Stimulated activated CD8-positive, alpha-beta memory T cell treated with anti-CD3 and anti-CD28 coated beads, Interleukin-4, amount 100 ng/mL, for 1 hour (primary cell): ENCODE measurements at places on chromosomes 2 and 18.

DNA sequence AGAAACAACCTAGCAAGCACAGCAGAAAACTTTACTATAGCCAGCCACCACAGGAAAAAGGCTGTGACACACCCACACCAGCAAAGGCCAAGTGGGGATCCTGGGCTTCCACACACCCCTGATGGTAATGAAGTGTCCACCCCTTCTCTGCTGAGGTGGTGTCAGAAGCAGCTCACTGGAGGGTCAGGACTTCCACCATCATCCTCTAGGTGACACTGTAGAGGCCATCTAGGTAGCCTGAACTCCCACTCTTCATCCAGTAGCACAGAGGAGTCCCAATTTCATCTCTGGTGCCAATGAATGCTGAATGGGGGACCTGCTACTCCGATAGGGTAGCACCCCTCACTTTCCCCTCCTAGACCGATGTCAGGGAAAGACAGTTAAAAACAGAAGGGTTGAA, 1544.4 kb downstream of the LRP1B start:
- no peak for DNase-seq

- no peak for DNase-seq
Observed at GRCh38 chr2:140416577-140416976, 1636.4 kb upstream of the NXPH2 start.

GRCh38 chr2:240208096-240208495, 67.6 kb upstream of the OTOS start:
- DNase-seq: no peak

GRCh38 chr2:58047373-58047935, 848 bp downstream of the VRK2 start:
- no peak for DNase-seq

- no peak for DNase-seq
Observed at GRCh38 chr18:22109535-22109934, 59.9 kb upstream of the GATA6 start.

DNA sequence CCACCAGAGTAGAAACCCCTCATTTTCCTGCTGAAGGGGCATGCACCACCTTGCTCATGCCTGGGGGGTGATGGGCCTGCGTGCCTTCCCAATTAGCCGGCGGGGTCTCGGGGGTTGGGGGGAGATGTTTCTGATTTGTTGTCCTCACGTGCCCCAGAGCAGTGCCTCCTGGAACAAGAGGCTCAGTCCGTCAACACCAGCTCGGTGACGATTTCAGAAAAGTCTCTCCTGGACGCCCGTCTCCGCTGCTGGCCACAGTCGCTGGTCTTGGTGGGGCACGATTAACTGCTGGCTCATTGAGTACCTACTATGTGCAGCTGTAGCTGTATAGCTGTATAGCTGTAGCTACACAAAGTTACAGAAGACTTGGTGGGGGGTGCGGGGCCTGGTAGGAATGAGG, 4.4 kb downstream of the ACKR3 start:
- no peak for DNase-seq

- DNase-seq: no peak
Observed at GRCh38 chr2:33146102-33146501, 199.3 kb downstream of the LTBP1 start.

DNA sequence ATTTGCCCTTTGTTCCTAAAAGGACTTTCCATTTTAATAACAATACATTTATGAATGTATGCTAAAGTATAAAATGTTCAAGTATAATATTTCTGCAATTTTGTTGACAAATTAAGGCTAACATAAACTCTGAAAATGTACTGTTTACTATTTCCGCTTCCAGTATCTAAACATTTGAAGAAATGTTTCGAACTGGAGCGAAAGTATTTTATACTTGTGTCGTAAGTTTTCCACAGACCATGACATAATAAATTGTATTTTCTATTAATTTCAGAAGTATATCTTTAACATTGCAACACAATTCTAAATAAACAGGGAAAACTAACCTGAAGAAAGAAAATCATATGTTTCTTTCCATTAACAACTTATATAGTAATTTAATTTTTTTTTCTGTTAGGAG, 146.3 kb downstream of the CALCRL start:
- DNase-seq: no peak

DNA sequence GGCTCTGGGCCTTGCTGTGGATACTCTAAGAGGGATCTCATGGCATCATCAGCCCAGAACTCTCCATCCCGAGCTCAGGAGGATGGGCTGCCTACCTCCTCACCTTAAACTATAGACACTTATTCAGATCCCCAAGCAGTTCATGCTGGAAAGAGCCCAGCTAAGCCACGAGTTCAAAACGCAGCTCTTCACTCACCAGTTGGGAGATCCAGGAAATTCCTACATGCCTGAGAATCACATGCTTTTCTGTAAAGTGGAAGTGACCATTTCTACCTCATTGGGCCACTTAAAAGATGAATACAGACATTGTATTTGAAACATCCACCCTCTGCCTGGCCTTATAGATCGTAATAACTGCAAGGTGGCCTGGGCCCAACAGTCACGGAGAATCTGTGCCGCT, 6.6 kb downstream of the ATOH8 start:
- no peak for DNase-seq

DNA sequence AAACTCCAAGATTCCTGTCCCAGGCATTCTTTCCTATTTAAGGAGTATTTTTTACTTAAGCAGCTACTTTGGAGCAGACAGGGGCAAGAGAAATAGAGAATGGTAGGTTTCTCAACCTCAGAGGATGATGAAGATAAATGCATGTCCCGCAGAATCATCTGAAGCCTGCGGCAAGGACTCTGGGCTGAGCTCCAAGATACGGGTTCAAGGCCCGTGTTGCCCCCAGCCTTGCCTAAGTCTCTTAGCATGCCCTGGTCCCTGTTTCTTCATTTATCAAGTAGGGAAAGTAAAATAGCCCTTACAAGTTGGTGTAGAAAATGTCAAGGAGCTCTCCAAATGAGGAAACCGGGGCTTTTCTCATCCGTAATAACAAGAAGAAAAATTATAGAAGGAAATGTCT, 214.0 kb downstream of the KLHL29 start:
- no peak for DNase-seq

DNA sequence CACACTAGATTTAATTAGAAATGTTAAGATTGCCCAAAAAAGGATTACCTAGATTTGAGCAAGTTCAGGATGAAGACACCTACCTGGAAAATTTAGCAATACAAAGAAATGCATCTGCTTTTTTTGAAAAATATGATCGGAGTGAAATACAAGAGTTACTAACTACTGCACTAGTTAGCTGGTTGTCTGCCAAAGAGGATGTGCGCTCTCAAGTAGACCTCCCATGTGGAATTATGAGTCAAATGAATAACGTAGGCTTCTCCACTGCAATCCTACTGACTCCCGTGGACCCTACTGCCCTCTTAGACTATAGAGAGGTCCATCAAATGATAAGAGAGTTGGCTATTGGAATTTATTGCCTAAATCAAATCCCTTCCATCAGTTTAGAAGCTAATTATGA, 2.0 kb downstream of the ANKAR start:
- DNase-seq: no peak

DNA sequence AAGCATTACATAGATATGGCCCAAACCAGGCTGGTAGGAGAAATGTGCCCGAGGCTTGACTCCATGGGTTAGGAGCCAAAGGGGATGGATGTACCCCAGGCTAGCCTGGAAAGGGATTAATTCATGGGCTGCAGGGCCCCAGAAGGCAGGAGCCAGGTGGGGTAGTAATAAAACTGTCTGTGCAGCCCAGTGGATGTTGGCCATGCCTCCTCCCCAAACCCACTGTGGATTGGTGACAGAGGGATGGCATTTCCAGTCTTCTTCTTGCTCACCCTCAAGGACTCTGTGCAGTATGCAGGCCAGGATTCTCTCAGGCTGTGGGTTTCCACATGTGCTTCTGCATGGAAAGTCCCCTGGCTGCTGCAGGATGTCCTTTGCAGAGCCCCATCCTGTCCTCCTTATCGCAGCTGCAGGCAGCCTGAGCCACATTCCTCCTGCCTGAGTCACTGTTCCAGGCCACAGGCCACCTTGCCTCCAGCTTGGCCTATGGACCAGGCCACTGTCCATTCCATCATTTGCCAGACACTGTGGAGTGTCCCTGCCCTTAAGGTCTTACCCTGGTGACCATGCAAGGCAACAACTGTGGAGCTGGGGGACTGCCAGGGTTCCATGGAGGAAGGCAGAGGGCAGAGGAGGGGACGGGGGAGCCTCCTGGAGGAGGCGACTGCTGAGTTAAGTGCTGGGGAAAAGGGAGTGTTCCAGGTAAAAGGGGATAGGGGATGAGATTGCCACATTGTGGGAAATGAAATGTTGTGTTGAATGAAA, 38.9 kb downstream of the INO80C start:
- DNase-seq: no peak

GRCh38 chr18:75455249-75456198, 28.0 kb upstream of the SMIM21 start:
- no peak for DNase-seq

DNA sequence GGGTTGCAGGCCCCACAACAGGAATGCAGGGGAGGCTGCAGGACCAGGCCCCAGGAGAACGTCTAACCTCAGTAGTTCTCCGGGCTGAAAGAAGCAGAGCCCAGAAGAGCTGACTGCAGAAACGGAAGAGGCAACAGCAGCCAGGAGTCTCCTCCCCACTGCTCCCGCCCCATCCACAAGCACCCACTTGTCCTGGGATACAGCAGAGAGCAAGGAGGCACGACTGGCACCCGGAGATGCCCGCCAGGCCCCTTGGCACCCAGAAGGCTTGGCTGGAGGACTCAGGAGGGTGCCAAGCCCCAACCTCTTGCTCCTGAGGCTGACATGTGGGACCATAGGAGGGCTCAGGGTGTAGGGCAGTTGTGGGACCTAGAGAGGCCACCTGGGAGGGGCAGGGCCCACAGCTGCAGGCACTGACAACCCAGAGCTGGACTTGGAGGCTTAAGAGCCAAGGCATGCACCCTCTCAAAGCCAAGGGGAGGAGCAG, 29.0 kb upstream of the TNS1 start:
- no peak for DNase-seq

- DNase-seq: no peak
Observed at GRCh38 chr2:25369439-25369838, 27.7 kb upstream of the DNMT3A start.

GRCh38 chr2:195600778-195601177, 56.2 kb upstream of the SLC39A10 start:
- no peak for DNase-seq

DNA sequence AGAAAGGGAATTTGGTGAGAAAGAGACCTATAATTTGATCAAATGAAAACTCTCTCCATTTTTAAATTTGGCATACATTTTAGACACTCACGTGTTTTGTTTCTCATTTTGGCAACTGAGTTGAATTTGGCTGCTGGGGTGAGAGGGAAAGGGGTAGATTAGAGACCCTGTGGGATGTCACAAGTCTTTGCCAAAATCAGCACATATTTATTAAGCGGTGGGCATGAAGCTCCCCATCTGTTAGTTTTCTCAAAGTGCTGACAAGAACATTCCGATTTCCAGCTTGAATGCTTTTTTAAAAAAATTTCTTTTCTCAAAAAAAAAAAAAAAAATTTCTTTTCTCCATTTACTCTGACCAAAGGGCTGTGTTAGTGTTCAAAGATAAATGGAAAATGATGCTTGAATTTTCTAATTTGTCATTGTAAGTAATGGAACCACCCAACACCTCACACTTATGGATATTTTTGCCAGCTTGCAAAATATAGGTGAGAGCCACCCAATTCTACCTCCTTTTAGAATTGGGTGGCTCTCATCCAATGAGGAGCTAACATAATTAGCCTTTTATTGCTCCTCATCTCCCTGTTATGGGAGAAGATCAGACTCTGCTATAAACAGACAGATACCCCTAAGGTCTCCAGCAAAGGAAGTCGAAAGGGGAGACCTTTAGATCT, 222.9 kb upstream of the FN1 start:
- no peak for DNase-seq

DNA sequence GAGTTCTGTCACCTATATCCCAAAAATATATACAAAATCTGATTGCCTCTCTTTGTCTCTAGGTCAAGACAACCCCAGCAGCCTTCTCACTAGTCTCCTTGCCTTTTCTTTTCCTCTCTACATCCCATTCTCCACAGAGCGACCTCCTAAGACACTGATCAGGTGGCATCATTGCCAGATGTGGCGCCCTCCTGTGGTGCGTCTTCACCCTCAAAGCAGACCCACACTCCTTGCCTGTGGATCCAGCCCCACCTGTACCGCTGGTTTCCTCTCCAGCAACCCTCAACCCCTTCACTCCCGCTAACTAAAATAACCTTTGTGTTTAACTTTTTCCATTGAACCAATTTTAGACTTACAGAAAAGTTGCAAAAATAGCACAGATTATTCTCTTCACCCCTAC, 273.3 kb downstream of the GLI2 start:
- no peak for DNase-seq

- no peak for DNase-seq
Observed at GRCh38 chr2:233248999-233249398, 2.5 kb upstream of the ATG16L1 start.

DNA sequence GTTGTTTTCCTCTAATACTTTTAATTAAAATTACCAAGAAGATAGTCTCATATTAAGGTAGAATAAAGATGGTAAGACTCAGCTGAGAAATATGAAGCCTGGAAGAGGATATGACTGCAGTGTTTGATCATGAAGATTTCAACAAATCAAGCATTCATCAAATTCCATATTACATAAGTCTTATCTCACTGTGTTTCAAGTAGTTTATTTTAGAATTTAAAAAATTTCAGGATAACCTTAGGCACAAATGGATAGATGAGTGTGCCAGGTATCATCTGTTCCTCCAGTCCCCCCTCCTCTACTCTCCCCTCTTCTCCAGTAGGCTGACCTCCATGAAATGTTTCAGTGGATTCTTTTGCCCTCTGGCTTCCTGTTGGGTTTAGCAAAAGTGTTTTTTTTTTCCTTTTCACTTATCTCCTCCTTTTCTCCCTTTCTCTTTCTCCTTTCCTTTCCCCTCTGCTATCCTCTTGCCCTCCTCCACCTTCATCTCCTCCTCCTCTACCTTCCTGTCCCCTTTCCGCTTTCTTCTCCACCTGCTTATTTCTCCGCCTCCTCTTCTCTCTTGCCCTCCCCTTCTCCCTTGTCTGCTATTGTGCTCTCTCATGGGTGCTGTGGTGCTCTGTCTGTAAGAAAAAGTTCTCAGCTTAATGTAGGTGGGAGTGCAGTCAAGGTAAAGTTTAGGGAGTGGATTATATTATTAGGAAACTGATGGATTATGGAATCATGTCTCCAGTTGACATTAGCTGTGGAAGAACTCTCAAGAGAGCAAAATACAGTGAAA, 72.8 kb downstream of the ABI2 start:
- DNase-seq: no peak

GRCh38 chr2:237708961-237709360, 81.6 kb downstream of the LRRFIP1 start:
- no peak for DNase-seq

GRCh38 chr2:11103984-11104793, 51.1 kb upstream of the SLC66A3 start:
- DNase-seq: no peak
